ENCODE measurements at places on chromosomes 2 and 18. TPM values are rescaled to one million over a fixed set of nuclear protein-coding genes. Genes with fewer than 3 reads are reported as not detected.

The GAREM1 gene
- total RNA-seq: 21.9 TPM

The DUSP2 gene
- 1.9 TPM for total RNA-seq

DNA sequence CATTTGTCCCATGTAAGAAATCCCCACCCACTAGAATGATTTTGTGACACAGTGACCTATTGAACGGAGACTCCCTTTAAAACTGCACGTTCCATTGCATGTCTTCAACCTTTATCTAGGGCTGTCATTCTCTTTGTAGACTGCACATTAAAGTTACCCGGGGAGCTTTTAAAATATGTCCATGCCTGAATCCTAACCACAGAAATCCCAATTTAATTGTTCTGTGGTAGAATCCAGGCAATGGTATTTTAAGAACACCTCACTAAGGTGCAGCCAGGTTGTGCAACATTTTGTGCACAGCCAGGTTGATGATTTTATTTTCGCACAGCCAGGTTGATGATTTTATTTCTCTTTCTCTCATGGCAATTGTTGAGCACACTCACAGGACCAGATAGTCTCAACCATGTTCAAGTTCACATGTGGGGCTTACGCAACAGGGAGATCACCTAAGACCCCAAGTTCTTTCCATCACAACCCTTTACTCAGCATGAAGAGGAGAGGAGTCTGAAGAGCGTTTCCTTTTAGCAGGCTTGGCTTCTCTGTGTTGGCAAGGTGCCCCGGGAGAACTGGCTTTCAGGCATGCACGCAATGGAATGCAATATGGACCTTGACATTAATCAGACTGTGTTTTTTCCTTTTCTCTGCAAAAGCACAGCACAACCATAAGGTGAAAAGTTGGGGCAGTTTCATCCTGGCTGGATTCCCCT is 467.3 kb upstream of the ETAA1 start:
- peak; percentile 34 for DNase-seq

DNA sequence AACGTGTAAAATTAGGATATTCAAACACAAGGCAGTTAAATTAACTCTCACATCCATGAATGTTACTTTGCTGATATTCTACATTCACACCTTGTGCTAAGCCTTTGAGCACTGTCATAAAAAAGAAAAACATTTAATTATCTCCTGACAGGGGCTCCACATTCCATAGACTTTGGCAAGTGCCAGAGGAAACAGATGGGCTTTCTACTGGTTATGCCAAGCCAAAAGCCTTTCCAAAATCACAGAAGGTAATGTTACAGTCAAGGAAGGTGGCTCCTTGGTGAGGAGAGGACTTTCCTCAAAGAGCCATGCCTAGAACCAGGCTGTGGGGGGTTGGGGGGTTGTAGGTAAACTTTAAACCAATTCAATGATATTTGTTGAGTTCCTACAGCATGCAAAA is 12.4 kb downstream of the MYO5B start:
- DNase-seq: no peak

The PARD3B gene
- 28.3 TPM for total RNA-seq

DNA sequence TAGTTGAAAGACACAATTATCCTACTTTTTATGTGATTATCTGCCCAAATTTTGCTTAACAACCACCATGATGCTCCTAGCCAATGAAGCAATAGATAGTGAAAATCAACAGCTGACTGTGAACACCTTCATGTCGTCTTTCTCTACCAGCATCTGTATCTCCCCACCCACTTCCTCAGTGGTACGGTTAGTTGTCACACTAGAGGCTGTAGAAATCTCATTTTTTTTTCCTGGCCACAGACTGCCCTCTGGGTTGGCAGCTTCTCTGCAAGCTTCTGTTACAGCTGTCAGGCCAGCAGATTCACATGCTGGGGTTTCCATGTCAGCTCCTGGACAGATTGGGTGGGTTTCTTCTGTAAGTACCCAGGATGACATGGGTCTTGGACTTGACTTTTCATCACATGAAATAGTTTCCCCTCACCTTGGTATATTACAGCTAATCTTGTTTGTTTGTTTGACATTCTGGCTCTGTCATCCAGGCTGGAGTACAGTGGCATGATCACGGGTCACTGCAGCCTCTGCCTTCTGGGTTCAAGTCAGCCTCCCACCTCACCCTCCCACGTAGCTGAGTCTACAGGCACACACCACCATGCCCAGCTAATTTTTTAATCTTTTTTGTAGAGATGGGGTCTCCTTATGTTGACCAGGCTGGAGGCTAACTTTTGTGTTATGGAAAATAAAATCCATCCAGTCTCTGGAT is 24.3 kb downstream of the STAT4 start:
- no peak for DNase-seq

DNA sequence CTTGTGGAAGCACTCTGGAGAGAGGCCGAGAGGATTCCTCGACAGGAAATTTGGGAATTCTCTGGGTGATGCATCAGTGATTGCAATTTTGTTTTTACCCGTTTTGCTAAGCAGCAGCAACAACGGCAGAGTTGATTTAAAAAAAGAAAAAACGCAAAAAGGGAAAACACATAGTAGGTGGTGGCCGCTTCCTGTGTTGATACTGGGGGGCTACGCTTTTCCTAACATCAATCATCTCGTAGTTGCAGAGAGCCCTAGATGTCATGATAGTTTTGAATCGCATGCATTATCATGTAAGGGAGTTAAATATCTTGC is 271 bp upstream of the RBM43 start:
- no peak for DNase-seq

The ABCG8 gene
- total RNA-seq: 0.53 TPM

GRCh38 chr2:164103271-164103670 is 367.5 kb upstream of the FIGN start:
- DNase-seq: no peak

DNA sequence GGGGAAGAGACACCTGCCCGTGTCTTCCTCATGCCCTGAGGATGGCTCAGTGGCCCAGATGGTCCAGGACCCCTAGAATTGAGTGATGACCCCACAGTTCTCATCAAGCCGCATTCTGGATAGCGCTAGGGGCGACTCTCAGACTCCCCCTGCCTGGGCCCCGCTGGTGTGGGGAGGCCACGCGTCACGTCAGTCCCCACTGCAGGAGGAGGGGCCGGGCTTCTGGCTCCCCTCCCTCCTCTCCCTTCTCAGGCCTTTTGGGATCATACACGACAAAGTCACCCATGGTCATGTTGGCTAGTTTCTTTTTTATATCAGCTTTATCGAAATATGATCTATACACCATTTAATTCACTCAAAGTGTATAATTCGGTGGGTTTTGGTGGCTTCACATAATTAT is 61.5 kb downstream of the NFATC1 start:
- DNase-seq: no peak

- DNase-seq: no peak
Measured at GRCh38 chr2:241014764-241015163, 16.3 kb downstream of the SNED1 start.

DNA sequence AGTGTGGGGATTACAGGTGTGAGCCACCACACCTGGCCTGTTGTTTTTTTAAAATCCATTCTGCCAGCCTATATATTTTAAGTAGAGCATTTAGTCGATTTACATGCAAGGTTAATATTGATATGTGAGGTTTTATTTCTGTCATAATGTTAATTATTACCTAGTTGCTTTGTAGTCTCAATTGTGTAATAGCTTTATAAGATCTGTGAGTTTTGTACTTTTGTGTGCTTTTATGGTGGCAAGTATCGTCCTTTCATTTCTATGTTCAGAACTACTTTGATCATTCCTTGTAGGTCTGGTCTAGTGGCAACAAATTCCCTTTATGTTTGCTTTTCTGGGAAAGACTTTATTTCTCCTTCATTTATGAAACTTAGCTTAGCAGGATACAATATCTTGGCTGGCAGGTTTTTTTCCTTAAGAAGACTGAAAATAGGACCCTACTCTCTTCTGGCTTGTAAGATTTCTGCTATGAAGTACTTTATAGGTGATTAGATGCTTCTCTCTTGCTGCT is 51.0 kb upstream of the FAM117B start:
- DNase-seq: no peak

DNA sequence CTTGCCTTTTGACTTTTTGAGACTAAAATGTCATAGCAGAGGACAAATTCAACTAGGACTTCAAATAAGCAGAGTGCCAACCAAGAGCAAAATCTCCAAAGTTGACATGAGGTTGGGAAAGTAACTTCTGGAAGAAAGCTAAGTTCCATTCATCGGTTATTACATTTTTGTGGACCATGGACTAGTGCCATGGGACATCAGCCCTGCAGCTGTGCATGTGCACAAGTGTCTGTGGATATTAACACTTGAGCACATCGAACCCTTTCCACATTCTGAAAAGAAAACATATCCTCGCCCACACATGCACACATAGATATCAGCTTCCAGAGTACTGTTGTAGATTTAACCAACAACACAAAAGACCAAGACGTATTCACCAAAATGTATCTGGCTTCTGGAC is 262.6 kb downstream of the NYAP2 start:
- no peak for DNase-seq

DNA sequence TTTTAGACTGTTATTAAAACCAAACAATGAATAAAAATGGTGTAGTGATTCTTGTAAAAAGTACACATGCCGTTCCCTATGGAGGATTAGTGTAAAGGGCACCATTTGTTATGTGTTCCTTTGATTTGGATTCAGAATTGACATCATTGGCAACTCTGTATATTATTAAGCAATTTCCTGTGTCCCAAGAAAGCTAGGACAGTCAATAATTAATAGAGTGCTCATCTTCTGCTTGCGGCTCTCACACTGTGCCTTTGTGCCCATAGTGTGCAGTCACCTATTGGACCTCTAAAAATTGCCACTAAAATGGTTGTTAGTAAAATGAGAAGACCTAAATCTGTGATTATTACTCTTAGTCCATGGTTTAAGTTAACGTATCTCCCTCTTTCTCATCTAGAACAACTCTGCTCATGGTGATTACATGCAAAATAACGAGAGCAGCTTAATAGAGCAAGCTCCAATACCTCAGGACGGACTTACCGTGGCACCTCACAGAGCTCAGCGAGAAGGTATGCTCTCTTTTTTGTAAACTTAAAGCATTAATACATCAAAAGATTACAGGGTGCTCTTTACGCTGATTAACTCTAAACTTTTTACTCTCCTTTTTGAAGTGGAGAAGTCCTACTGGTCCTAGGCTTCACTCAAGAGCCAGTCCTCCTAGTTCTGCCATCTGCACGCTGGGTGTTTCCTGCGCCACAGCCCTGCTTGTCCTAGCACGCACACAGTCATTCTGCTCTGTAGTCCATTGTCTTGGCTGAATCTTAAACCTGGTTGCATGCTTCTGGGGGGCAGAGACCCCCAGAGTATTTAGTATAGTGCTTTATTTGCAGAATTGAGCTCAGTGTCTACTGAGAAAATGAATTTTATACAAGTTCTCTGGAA is 16.7 kb downstream of the ZCCHC2 start:
- no peak for DNase-seq

GRCh38 chr2:96699621-96700020 is 40.2 kb downstream of the LMAN2L start:
- no peak for DNase-seq

DNA sequence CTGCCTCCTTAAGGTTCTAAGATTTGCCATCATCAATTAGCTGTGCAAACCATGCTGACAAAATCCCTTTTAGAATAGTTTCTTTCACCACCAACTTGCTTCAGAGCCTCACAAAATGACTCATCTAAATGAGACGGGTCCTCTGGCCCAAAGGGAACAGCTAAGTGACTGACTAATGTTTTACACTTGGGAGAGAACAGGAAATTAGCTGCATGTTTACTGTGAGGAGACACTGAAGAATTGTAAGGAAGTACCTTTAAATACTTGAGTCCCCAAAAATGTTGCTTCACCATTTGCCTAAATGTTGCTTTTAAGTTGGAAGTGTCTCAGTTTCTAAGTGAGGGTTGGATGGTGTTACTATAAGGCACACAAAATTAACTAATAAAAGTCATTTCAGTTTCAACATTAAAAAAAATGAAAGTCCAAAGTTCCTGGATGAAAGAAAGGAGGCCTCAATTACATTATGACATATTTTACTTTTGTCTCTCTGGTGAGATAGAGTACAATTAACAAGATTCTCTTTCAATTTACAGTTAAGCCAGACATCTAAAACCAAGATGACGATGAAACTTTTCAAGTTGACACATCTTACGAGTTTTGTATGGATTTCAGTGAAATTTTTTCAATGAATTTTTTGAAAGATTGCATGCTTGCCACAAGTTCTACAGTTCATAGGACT is 229.1 kb upstream of the FN1 start:
- DNase-seq: no peak

GRCh38 chr2:44016282-44016681 is 20.5 kb upstream of the LRPPRC start:
- no peak for DNase-seq

The XIRP2 gene
- total RNA-seq: not detected

- no peak for DNase-seq
Measured at GRCh38 chr18:79809482-79810192, 11.9 kb downstream of the KCNG2 start.
